ENCODE measurements at places on chromosomes 13 and 19.

DNA sequence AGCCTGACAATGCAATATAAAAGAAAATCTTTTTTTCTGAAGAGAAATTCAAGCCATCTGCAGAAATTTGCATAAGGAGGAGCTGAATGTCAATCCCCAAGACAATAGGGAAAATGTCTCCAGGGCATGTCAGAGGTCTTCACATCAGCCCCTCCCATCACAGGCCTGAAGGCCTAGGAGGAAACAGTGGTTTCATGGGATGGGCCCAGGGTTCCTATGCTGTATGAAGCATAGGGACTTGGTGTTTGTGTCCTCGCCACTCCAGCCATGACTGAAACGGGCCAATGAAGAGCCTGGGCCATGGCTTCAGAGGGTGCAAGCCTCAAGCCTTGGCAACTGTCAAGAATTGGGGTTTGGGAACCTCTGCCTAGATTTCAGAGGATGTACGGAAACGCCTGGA, 883.5 kb downstream of the UQCRFS1 start:
- no peak overlapping the region for H3K27ac ChIP-seq
- no peaks in the 10 kb centered on the region for H3K27me3 ChIP-seq
- no peak for DNase-seq
- H3K4me1 ChIP-seq: peaks cover 6% of the 10 kb centered on the region

GRCh38 chr13:91347202-91347995, at the start of gene MIR17HG:
MIR17HG (plus strand) TSS chr13:91347687.
- peaks cover 31% of the 10 kb centered on the region for H3K36me3 ChIP-seq
- peaks cover 47% of the 10 kb centered on the region for H3K4me1 ChIP-seq
- H3K27ac ChIP-seq: peak within 1 kb of the TSS; percentile 92
- H3K4me3 ChIP-seq: peak within 1 kb of the TSS; percentile 84

DNA sequence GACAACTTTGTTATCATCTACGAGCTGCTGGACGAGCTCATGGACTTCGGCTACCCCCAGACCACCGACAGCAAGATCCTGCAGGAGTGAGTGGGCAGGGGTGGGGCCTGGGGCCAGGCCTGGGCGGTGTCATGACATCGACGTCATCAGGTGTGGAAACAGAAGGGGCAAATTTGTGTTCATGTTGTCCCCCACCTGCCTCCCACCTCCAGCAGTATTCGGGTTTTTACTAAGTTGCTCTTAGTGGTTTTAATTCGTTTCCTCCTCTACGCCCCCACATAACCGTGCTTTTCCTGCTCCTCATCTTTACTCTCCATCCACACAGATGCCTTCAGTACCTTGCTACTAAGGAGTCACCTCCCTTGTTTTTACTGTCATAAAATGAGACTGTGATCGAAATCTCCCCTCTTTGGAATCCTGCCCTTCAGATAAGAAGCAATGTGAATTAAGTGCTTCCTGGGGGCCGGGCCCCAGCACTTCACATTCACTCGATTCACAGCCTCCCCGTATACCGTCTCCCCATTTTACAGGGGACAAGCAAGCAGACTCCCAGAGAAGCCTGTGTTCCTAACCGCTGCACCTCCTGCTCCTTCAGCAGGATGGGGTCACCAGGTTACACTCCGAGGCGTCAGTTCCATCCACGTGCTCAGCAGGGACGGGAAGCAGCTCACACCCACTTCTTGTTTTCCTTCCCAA, 10.5 kb downstream of the AP1M1 start:
- no peaks in the 10 kb centered on the region for H3K4me1 ChIP-seq
- H3K27ac ChIP-seq: no peak overlapping the region
- DNase-seq: no peak
- no peak overlapping the region for H3K4me3 ChIP-seq

- no peaks in the 10 kb centered on the region for H3K36me3 ChIP-seq
- H3K4me3 ChIP-seq: no peak overlapping the region
- H3K4me1 ChIP-seq: no peaks in the 10 kb centered on the region
- no peak overlapping the region for H3K27ac ChIP-seq
- H3K27me3 ChIP-seq: no peaks in the 10 kb centered on the region
Observed at GRCh38 chr19:4464815-4465581, 7.1 kb upstream of the HDGFL2 start.

- H3K27me3 ChIP-seq: no peaks in the 10 kb centered on the region
- H3K4me1 ChIP-seq: peaks cover 24% of the 10 kb centered on the region
- H3K4me3 ChIP-seq: peak overlapping the region; percentile 97
- H3K36me3 ChIP-seq: peaks cover 11% of the 10 kb centered on the region
- peak overlapping the region; percentile 92 for H3K27ac ChIP-seq
Observed at GRCh38 chr13:102845289-102845629, 573 bp upstream of the ERCC5 start.

DNA sequence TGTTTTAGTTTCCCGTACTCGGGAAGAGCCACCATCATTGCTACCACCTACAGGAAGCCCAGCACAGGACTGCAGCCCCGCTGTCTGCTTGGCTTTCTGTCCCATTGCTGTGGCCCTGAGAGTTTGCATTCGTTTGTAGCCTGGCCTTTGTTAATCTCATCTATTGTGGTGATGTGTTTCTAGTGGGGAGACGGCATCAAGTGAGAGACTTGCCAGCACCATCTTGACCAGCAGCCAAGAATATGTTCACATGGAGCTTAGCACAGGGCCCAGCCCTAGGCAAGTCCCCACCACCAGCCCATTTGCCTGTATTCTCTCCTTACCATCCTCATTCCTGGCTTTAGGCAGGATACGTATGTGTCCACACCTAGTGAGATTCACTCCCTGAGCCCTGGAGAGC, 17.3 kb upstream of the OVOL3 start:
- H3K27me3 ChIP-seq: no peaks in the 10 kb centered on the region
- no peak for DNase-seq
- H3K4me3 ChIP-seq: no peak overlapping the region
- peaks cover 47% of the 10 kb centered on the region for H3K36me3 ChIP-seq
- no peak overlapping the region for H3K27ac ChIP-seq

GRCh38 chr19:47109177-47109540, 4.4 kb downstream of the ZC3H4 start:
- H3K36me3 ChIP-seq: peaks cover 5% of the 10 kb centered on the region
- DNase-seq: no peak
- peaks cover 59% of the 10 kb centered on the region for H3K4me1 ChIP-seq
- peak overlapping the region; percentile 80 for H3K4me3 ChIP-seq

DNA sequence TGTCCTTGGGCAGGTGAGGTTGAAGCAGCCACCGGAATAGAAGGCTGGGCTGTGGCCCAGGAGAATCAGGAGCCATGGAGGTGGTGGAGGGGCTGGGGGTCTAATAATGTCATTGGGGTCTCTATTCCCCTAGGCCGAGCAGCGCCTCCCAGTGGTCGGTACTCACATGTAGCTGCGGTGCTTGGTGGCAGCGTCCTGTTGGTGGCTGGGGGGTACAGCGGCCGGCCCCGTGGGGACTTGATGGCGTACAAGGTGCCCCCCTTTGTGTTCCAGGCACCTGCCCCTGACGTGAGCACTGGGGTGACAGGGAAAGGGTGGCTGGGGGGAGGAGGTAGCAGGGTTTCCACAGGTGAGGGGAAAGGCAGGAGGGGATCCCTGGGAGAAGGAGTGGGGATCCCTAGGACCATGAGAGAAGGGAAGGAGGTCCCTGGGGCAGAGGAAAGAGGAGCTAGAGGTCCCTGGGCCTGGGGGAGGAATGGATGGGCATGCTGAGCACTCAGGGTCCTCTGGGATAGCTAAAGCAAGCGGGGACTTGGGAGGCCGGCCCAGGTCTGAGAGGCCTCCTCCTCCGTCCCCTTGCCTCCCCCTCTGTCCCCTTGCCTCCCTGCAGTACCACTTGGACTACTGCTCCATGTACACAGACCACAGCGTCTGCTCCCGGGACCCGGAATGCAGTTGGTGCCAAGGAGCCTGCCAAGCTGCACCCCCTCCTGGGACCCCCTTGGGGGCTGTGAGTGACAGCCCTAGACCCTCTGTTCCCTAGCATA, 18.1 kb downstream of the MEGF8 start:
- no peak overlapping the region for H3K27ac ChIP-seq
- H3K36me3 ChIP-seq: peaks cover 22% of the 10 kb centered on the region
- no peaks in the 10 kb centered on the region for H3K4me1 ChIP-seq
- peak; percentile 37 for DNase-seq
- no peak overlapping the region for H3K4me3 ChIP-seq
- no peaks in the 10 kb centered on the region for H3K27me3 ChIP-seq
